PC-3 (cell line): ENCODE measurements at places on chromosomes 6 and 20. TPM values are rescaled to one million over a fixed set of nuclear protein-coding genes. Genes with fewer than 3 reads are reported as not detected.

Gene ACTL10
- 1.6 and 2.8 TPM in 2 replicates for total RNA-seq

Gene CEP250
- total RNA-seq = 52.5 and 75.0 TPM in 2 replicates

Gene PSORS1C1
- total RNA-seq = 2.0 and 5.5 TPM in 2 replicates

Gene DLL1
- 0.84 and 1.2 TPM in 2 replicates for total RNA-seq

Gene BCLAF1
- 119 and 171 TPM in 2 replicates for total RNA-seq

Gene BCAS1
- total RNA-seq = 0.18 and 0.35 TPM in 2 replicates

Gene XKR7
- not detected in 2 replicates for total RNA-seq

Gene KCNK15
- total RNA-seq = 2.8 and 3.0 TPM in 2 replicates

GRCh38 chr6:106154326-106154725 is 68.2 kb downstream of the PRDM1 start:
- peaks cover 6% of the 10 kb centered on the region for H3K4me1 ChIP-seq
- H3K4me3 ChIP-seq = no peak overlapping the region
- no peak for DNase-seq
- no peaks in the 10 kb centered on the region for H3K27me3 ChIP-seq

DNA sequence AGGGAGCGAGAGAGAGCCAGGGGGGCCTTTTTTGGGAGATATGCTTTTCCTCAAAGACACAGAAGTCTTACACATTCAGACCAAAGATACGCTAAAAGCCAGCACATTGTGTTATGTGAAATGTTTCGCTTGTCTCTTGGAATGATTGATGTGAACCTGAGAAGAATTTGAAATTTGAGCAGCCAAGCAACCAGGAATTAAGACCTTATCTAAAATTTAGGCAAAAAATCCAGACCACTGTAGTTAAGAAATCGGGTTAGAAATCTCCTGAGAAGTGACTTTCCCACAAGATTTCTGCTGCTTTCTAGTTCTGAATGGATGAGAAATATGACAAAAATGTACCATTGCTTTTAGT is 223.2 kb upstream of the GMDS start:
- H3K4me3 ChIP-seq = no peak overlapping the region
- H3K27ac ChIP-seq = no peak overlapping the region
- 0 out of 2 replicates have a peak, but pooled peaks cover 5% of the 10 kb centered on the region for H3K27me3 ChIP-seq
- no peaks in the 10 kb centered on the region for H3K36me3 ChIP-seq
- no peak for DNase-seq

DNA sequence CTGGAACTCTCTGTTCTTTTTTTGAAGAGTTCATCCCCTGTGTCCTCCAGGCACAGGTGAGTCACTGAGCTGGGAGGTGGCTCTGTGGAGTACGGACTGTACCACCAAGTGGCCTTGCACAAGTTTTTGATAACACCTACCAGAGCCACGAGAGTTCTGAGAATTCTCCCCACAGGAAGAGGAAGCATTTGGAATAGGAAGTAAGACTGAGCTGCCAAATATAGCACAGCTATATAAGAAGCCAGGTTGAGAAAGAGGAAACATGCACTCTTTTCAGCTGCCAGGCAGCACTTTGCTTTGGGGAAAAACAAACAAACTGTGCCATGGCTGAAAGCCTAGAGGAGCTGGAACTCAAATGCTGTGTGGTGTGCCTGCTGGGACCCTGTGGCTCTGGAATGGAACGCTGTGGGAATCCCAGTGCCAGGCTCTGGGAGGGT is 70.8 kb upstream of the RIPOR2 start:
- peak; percentile 46 for DNase-seq
- no peak overlapping the region for H3K27ac ChIP-seq
- no peaks in the 10 kb centered on the region for H3K36me3 ChIP-seq
- no peak overlapping the region for H3K4me3 ChIP-seq
- peaks cover 30% of the 10 kb centered on the region for H3K4me1 ChIP-seq
- no peaks in the 10 kb centered on the region for H3K27me3 ChIP-seq

DNA sequence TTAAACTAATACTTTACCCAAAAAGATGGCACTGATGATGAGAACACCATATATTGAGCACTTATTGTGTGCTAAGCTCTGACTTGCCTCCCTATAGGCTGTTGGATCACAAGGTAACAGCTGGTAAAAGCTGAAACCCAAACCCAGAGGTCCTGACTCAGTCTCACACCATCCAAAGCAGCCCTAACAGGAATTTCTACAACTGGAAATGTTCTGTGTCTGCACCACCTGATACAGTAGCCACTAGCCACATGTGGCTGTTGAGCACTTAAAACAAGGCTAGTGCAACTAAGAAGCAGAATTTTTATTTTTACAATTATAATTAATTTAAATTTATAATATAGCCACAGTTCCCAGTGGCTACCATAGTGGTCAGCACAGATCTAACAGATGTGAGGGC is 15.6 kb upstream of the MATN4 start:
- H3K27ac ChIP-seq = no peak overlapping the region
- H3K27me3 ChIP-seq = no peaks in the 10 kb centered on the region
- peaks cover 31% of the 10 kb centered on the region for H3K36me3 ChIP-seq
- H3K4me1 ChIP-seq = peaks cover 9% of the 10 kb centered on the region
- DNase-seq = peak; percentile 64

DNA sequence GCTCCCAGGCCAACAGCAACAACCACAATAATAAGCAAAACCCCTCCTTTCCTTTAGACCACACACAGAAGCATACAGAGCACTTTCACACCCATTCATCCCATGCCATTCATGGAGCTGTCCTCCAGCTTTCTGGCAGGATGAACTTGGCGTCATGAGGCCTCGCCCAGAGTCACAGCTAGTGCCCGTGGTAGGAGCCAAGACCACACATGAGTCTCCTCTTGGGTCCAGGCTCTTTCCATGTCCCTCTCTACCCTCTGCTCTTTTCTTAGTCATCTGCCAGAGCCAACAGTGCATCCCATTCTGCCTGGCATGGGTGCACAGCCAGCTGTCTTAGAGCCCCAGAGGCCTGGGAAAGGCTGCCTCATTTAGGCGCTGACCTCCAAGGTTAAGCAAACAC is 1.8 kb upstream of the TGM3 start:
- no peak overlapping the region for H3K27ac ChIP-seq
- H3K27me3 ChIP-seq = peaks cover 51% of the 10 kb centered on the region
- H3K4me3 ChIP-seq = no peak overlapping the region
- H3K36me3 ChIP-seq = no peaks in the 10 kb centered on the region
- DNase-seq = no peak

DNA sequence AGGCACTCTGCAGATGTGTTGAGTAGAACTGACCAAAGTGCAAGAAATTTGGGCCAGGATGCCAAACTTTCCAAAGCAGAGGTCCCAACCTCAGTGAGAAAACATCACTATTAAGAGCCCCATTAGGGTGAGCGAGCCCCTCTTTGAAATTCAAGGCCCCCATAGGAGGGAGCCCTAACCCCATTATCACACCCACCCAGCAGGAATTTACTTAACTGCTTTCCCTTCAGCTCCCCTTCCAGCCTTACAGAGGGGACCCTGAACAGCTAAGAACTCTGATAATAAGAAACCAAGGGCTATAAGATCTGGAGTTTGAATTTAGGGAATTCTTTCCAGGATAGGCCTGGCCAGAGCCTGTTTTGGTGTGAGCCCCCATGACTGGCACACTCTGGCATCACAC is 130.6 kb downstream of the NFATC2 start:
- DNase-seq = no peak
- H3K4me3 ChIP-seq = no peak overlapping the region
- H3K27ac ChIP-seq = no peak overlapping the region
- H3K36me3 ChIP-seq = peaks cover 6% of the 10 kb centered on the region; the same call in 1 of the 2 replicates
- no peaks in the 10 kb centered on the region for H3K4me1 ChIP-seq
- H3K27me3 ChIP-seq = no peaks in the 10 kb centered on the region

DNA sequence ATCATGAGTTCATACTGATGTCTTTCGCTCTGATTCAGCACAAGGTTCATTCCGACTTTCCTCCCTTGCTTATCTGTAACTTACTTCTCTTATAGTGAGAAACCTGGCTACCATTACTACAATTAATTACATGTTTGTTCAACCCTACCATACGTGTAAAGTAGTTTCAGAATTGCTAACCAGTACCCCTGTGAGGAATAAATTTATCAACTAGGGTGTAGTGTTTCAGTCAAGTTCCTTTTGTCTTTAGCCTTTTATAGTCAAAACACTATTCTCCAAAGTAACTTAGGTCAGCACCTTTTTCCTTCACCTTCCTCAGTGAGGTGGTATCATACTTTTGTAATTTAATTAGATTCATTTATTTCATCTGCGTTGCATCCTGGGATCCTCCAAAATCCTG is 64.9 kb downstream of the MAP3K4 start:
- no peaks in the 10 kb centered on the region for H3K36me3 ChIP-seq
- H3K4me1 ChIP-seq = peaks cover 8% of the 10 kb centered on the region
- no peak overlapping the region for H3K27ac ChIP-seq
- H3K4me3 ChIP-seq = no peak overlapping the region
- H3K27me3 ChIP-seq = no peaks in the 10 kb centered on the region

DNA sequence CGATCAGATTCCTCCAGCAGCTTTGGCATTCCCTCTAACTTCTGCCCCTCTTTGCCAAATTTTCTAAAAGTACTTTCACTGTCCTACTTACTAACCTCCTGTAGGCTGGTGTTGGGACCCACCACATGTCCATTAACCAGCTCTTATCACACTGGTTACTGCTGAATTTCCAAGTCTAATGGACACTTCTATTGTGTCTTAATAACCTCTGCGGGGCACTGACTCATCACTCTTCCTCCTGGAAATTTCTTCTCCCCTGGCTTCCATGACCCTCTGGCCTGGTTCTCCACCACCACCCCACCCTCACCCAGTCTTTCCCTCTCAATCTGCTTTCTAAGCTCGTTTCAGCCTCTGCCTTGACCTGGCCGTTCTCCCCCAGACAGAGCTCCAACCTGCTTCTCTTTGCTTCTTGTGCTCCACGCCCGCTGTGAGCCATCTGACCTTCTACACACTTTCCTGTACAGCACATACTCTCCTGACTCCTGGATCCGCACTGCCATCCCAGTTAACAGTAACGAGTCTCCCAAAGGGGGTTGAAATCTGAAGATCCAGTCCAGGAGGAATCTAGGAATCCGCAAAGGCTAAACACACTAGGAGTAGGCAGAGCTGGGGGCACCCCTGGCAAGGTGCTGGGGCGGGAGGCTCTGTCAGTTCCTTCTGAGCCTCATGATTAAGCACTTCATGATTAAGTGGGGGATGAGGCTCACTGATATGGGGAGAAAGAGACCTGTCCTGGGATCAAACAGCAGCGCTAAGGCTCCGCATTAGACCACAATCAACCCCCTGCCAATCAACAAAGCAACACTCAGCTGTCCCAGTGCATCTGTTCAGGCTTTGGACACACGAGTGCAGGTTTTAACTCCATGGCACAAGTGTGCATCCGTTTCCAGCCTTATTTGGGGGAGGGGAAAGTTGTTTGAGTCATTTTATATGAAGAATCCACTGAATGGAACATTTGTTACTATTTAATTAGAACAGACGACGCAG is 146.3 kb downstream of the LY86 start:
- no peaks in the 10 kb centered on the region for H3K36me3 ChIP-seq
- H3K27ac ChIP-seq = peak overlapping the region; percentile 57
- peaks cover 21% of the 10 kb centered on the region for H3K4me1 ChIP-seq

DNA sequence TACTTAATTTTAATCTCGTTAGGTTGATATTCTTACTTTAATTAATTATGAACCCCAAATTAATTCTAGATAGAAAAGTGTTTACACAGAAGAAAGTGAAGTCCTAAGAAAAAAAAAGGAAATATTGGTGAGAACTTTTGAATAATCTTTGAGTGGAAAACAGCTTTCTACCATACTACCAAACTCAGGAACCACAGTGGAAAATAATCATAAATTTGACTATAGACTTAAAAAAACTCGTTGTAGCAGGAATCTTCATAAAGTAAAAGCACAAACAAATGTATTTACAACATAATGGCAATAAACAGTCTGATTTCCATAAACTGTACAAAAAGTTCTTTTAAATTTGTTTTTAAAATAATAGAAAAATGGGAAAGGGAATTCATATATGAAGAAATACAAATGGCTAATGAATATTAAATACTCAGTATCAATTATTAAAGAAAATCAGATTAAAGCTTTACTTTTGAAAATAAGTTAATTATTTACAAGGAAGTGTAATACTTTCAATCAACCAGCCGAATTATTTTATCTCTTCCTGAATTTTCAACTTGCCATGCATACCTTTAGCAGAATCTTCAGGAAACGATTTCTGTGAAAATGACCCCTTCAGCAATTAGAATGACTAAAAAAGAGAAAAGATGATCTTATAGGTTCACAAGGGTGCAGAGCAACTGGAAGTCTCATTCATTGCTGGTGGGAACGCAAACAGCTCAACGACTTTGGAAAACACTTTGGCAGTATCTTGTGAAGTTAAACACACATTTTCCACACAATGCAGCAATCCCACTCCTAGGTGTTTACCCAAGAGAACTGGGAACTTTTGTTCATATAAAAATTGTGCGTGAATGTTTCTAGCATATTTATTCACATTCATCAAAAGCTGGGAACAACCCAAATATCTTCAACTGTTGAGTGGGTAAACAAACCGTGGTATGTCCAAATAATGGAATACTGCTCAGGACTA is 38.5 kb upstream of the BMP6 start:
- no peak overlapping the region for H3K4me3 ChIP-seq
- H3K36me3 ChIP-seq = no peaks in the 10 kb centered on the region
- peaks cover 34% of the 10 kb centered on the region for H3K4me1 ChIP-seq

DNA sequence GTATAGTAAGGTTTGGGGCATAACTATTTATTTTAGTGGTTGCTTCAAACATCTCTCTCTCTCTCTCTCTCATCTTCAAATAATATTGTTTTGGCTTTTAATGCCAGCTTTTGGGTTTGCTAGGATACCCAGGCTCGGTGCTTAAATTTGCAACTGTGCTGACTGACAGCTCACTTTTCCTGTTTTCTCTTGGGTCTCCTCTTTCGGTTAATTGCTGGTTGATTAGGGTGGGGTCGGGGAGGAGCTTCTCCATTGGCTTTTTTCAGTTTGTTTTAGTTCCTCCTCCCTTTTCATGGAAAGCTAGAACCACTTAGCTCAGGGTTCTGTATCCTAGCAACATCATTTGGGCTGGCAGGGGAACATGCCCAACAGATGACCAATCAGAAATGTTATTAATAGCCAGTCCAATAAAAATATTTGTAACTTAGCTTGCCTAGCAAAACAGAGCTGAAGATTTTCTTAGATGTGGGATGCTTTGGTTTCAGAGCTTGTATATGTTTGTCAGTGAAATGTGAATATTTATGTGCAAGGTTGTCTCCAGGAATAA is 11.3 kb downstream of the TFAP2B start:
- peaks cover 24% of the 10 kb centered on the region for H3K27me3 ChIP-seq
- no peak overlapping the region for H3K27ac ChIP-seq
- DNase-seq = peak; percentile 10
- H3K4me3 ChIP-seq = no peak overlapping the region
- H3K36me3 ChIP-seq = no peaks in the 10 kb centered on the region

DNA sequence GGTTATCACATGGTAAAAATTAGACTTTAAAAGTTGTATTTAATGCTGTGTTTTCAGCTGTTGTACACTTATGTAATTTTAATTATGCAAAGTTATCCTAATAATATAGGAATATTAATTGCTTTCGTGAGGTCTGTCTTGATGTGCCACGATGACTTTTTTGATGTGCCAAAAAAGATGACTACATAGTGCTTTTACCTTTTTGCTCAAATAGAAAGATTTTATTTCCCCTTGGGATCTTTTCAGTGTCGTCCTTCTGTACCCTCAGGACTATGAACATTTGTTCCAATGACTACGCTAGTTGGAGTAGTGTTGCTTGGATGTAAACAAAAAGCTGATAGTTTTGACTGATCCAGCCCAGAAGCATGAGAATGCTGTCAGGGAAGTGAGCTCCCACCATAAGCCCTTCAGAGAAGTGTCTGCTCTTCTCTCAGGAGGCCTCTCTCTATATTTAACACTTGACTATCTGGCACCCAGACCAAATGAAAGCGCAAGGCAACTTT is 1.2 kb upstream of the CD164 start:
- no peaks in the 10 kb centered on the region for H3K27me3 ChIP-seq
- H3K4me3 ChIP-seq = peak overlapping the region; percentile 95
- DNase-seq = no peak
- peaks cover 28% of the 10 kb centered on the region for H3K4me1 ChIP-seq

GRCh38 chr20:63700199-63701050 is 4.0 kb downstream of the TNFRSF6B start:
- no peak for DNase-seq
- H3K4me1 ChIP-seq = peaks cover 39% of the 10 kb centered on the region
- no peak overlapping the region for H3K4me3 ChIP-seq
- no peaks in the 10 kb centered on the region for H3K27me3 ChIP-seq
